HCEC 1CT (cell line): ENCODE measurements at places on chromosomes 16 and 17.

DNA sequence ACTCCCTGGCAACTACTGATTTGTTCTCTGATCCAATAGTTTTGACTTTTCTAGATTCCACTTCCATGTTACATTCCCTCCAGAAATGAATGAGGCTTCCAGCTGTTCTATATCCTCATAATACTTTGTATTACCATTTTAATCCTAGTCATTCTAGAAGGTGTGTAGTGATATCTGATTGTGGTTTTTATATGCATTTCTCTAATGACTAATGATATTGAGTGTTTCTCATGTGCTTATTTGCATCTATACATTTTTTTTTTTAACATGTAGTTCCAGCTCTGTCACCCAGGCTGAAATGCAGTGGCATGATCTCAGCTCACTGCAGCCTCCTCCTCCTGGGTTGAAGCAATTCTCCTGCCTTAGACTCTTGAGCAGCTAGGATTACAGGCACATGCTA lies 7.3 kb downstream of the ADGRG5 start:
- no peak for DNase-seq

DNA sequence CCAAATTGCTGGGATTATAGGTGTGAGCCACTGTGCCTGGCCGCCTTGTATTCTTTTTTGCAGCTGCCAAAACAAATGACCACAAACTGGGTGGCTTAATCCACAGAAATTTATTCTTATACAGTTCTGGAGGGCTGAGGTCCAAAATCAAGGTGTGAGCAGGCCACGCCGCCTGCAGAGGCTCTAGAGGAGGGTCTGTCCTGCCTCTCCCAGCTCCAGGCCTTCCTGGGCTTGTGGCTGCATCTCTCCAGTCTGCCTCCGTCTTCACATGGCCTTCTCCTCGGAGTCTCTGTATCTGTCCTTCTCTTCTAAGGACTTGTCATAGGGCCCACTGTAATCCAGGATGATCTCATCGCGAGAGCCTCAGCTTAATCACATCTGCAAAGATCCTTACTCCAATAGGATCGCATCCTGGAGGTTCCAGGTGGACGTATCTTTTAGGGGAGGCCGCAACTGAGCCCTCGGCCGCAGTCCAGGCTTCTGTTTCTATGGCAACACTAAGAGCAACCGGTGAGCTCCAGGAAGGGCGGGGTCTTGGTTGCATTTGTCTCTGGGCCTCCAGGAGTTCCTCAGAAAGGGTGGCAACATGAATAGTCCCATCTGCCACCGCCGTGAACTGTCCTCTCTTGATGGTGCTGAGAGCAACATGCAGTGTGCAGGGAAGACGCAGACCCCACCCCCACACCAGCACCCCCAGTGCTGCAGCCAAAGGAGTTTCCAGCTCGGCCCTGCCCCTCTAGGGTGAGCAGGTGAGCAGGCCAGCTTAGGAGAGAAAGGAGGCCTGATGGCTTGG lies 29.5 kb upstream of the CREBBP start:
- DNase-seq = no peak

GRCh38 chr16:85994492-85995490 lies 95.8 kb downstream of the IRF8 start:
- no peak for DNase-seq

GRCh38 chr17:14552306-14552705 lies 251.4 kb downstream of the HS3ST3B1 start:
- no peak for DNase-seq

DNA sequence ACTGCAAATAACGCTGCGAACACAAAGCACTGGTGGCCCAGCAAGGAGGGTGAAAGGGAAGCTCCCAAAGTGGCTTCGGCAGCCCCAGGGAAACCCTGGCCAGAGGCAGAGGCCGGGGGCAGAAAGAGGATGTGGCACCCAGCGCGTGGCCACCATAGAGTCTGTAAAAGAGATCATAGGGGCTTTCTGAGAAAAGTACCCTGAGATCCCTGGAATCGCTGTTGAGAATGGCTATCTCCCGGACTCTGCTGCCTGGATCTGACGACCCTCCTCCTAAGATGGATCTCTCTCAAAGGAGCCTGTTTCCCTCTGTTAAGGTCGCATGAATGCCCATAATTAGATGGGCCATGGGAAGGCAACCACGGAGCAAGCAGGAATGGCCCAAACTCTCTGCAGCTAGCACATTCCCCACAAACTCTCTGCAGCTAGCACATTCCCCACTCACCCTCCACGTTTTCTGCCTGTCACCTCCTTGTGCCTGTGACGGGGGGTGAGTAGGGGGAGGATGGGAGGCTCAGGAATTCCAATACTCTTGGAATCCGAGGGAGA lies 364.4 kb downstream of the XYLT1 start:
- DNase-seq = no peak

DNA sequence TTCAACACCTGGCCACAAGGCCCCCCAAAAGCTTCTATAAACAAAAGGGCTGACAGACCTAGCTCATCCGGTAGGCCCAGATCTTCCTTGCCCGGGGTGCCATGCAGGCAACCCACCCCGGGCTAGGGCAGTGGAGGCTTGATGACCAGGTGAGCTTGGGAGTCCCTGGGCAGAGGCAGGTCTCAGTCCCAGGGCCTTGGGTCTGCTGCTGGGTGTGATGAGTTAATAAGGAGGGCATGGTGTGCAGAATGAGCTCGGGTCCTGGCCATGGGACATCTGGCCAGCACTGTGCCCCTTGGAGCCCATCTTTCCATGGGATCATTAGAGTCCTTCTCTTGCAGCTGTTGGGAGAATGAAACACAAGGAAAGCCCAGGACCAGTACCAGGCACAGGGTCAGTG lies 20.2 kb upstream of the MPRIP start:
- no peak for DNase-seq
